ENCODE measurements at places on chromosomes 2 and 18.

DNA sequence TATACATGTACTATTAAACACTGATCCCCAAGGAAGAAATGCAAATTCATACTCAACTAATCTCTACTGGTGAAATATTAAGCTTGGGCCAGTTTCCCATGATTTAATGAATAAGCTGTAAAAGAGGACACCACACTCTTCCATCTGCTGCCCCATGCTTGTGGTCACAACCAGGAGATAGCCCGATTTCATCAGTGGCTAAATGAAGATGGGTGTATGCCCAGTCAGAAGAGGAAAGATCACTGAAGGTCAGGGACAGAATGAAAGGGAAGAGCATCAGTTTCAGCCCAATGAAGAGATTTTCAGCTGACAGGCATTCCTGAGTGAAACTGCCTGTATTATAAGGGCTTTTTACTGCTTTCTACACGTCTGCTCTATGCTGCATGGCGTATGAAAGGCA lies 103.5 kb downstream of the KCNS3 start:
- no peaks in the 10 kb centered on the region for H3K36me3 ChIP-seq
- no peak for DNase-seq
- H3K4me1 ChIP-seq, result no peaks in the 10 kb centered on the region
- H3K27me3 ChIP-seq, result no peaks in the 10 kb centered on the region
- no peak overlapping the region for H3K27ac ChIP-seq
- H3K4me3 ChIP-seq, result no peak overlapping the region

DNA sequence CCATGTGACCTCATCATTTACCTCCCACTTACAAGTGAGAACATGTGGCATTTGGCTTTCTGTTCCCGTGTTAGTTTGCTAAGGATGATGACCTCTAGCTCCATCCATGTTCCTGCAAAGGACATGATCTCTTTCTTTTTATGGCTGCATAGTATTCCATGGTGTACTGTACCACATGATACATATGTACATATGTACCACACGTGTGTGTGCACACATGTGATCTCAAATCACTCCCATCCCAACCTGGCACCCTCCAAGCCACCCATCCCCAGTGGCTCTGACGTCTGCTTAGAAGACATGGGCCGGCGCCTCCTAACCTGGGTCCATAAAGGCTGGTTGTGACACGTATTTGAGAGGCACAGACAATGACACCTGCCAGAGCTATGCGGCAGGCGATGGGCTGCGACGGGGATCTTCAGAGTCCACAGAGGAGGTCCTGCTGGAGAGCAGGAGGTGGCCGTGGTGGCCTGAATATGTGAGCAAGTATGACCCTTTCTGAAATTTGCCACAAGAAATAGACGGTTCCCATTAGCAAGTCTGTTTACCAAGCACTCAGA lies 8.8 kb upstream of the SALL3 start:
- peaks cover 62% of the 10 kb centered on the region for H3K27me3 ChIP-seq
- H3K27ac ChIP-seq, result no peak overlapping the region
- no peak overlapping the region for H3K4me3 ChIP-seq
- H3K36me3 ChIP-seq, result no peaks in the 10 kb centered on the region

GRCh38 chr2:7905756-7906155 lies 776.1 kb upstream of the ID2 start:
- H3K27ac ChIP-seq, result no peak overlapping the region
- H3K36me3 ChIP-seq, result peaks cover 5% of the 10 kb centered on the region
- peaks cover 13% of the 10 kb centered on the region for H3K27me3 ChIP-seq
- no peak overlapping the region for H3K4me3 ChIP-seq
- DNase-seq, result no peak

DNA sequence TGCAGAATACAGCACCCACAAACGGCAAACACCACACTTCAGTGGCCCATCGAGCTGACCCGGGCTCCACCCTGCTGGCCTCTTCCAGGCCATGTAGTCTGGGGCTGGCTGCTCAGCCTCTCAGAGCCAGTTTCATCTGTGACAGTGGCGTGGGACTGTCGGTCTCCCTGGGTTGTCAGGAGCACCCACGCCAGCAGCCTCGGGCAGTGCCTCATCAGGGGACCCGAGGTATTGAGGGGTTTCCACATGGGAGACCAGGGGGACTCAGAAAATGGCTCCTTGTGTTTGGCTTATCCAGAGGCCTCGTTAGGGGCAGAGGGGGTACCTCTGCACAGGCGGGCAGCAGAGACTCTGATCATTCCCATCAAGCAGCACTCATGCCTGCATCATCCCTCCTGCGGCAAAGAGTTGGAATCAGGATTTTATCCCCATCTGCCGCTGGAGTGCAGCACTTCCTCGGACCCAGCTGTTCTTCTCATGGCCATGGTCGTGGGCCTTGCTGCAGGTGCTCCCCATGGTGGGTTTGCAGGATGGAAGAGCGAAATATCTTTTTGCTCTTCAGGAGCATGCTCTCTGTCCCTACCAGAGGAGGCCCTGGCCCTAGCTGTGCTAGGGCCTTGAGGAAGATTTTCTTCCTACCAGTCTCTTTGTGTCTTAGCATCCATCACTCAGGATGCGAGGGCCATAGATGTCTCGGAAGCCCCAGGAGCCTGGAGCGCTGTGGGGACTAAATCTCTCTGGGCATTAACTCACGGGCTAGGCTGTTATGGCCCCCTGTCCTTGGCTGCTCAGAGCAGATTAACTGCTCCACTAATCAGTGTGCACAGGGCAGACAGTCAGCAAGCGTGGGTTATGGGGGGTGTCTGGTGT lies 100.8 kb downstream of the CLIP4 start:
- H3K27ac ChIP-seq, result no peak overlapping the region
- H3K27me3 ChIP-seq, result no peaks in the 10 kb centered on the region
- H3K36me3 ChIP-seq, result no peaks in the 10 kb centered on the region
- DNase-seq, result no peak
- no peak overlapping the region for H3K4me3 ChIP-seq

- H3K27me3 ChIP-seq, result no peaks in the 10 kb centered on the region
- H3K4me3 ChIP-seq, result no peak overlapping the region
- H3K27ac ChIP-seq, result no peak overlapping the region
- H3K36me3 ChIP-seq, result no peaks in the 10 kb centered on the region
- peak; percentile 80 for DNase-seq
These were observed 29.5 kb downstream of the PAX8 start for GRCh38 chr2:113248997-113249770.
